ENCODE measurements at places on chromosomes 5 and 9. TPM values are rescaled to one million over a fixed set of nuclear protein-coding genes. Genes with fewer than 3 reads are reported as not detected.

FAM153A gene
- 3.5 TPM for polyA plus RNA-seq

HK3 gene
- polyA plus RNA-seq: 56.1 TPM

RHOBTB3 gene
- polyA plus RNA-seq: 13.5 TPM

GLRA1 gene
- not detected for polyA plus RNA-seq

F12 gene
- polyA plus RNA-seq: 1.7 TPM

TAS2R1 gene
- polyA plus RNA-seq: not detected

ADAMTS12 gene
- polyA plus RNA-seq: 3.7 TPM

CDKN2B-AS1 gene
- polyA plus RNA-seq: 0.61 TPM

GPSM1 gene
- polyA plus RNA-seq: 16.8 TPM

LHFPL2 gene
- polyA plus RNA-seq: 6.5 TPM

DDX4 gene
- polyA plus RNA-seq: not detected

TEX48 gene
- not detected for polyA plus RNA-seq

IFNA21 gene
- polyA plus RNA-seq: not detected

ESM1 gene
- polyA plus RNA-seq: 7.5 TPM

IL9 gene
- polyA plus RNA-seq: not detected

SPATA31C1 gene
- not detected for polyA plus RNA-seq

GRCh38 chr9:42388846-42389245 lies 205.4 kb downstream of the SPATA31A6 start:
- no peak for DNase-seq

DNA sequence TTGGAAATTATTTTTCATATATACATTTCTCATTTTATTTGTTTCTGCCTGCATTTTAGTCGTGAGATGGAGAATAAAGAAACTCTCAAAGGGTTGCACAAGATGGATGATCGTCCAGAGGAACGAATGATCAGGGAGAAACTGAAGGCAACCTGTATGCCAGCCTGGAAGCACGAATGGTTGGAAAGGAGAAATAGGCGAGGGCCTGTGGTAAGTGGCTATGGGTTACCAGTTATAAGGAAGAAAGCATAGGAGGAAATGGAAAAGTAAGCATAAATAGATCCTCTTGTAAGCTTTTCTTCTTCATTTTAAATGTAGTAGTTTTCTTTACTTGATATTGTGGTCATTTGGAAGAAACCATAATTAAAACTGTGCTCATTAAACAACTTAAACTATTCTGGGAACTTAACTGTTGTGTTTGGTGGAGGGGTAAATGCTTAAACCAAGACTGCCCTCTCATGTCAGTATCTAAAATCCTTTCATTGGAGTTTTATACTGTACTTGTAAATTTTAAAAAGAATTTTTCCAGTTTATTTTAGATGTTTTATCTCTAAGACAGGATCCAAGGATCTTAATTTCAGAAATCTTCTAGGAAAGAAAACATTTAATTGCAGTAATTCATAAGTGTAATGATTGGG lies 41.3 kb downstream of the MAP3K1 start:
- no peak for DNase-seq

DNA sequence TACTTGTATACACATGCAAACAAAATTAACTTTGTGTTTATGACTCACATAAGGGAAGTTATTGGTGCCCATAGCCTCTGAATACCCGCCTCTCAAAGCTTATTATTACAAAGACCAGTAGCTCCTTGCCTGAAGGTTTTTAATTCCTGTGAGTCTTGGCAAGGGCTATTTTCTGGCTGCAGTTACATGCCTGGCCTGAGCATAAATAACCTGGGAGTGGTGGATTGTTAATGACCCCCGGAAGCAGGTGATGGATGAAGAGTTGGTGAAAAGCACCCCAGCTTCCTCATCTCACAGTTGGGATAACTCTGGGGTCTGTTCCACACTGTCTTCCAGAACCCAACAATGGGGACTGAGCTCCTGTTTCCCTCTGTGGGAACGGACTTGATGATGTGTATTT lies 594.5 kb downstream of the PDE4D start:
- DNase-seq: no peak

- DNase-seq: no peak
Measured at GRCh38 chr9:123727332-123727731, 202.6 kb downstream of the DENND1A start.

- no peak for DNase-seq
Measured at GRCh38 chr5:112005623-112005930, 248.6 kb upstream of the NREP start.

DNA sequence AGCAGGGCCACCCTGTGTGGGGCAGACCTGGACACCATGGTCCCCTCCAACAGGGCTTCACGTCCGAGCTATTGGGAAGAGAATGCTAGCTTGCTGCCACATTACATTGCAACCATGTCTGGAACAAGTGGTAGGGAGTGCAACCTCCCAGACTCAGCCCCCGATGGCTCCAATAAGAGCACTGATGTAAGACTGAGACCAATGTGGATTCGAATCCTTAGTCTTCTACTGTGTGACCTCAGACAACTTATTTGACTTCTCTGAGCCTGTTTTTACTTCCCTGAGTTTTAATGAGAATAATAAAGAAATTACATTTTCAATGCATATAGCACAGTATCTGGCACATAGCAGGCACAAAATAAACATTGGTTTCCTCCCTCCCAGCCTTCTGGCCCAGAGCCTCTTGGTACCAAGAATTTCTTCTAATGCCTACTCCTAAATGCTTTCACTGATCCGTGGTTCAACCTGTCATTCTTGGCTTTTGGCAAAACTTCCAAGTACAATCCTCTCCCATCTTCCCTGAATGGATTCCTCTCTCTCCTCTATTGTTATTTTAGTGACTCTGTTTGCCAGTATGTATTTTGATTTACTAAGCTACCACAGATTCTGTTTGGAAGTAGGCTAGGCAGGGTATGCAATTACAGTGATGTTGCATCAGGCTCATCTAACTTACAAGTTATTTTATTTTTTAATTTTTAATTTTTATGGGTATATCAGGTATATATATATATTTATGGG lies 34.6 kb upstream of the COL15A1 start:
- no peak for DNase-seq

GRCh38 chr9:136713550-136713949 lies 1.2 kb downstream of the DIPK1B start:
- DNase-seq: no peak

DNA sequence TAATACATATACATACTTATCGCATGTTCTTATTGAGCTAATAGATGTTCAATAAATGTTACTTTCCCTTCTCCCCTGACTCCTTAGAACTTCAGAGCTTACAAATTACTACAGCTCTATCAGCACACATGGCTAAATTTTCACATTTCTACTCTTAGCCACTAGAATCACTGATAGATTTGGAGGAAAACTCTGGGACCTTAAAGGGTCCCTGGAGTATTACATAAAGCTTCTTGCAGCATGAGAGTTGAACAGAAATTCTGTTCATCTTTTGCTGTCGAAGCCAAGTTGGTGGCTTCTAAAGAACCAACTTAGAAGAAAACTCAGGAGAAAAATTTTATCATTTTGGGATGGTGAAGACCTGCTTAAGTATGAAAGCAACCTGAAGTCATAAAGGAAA lies 15.5 kb downstream of the B4GALT1 start:
- DNase-seq: no peak

DNA sequence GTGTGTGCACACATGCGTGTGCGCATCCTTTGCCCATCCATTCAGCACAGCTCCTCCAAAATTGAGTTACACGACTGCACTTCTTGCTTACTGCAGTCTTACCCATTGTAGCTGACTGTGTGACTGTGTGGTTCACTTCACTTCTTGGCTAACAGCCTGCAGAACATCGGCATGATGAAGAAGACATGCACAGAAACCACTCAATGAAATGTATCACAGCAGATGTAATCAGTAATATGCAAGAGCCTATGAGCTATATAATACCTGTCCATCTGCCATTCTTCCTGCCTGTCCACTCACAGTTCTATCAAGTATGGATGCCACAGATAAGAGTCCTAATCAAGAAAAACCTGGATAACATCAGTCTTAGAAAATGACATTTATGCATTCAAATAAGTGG lies 83.9 kb downstream of the TRPM3 start:
- no peak for DNase-seq

DNA sequence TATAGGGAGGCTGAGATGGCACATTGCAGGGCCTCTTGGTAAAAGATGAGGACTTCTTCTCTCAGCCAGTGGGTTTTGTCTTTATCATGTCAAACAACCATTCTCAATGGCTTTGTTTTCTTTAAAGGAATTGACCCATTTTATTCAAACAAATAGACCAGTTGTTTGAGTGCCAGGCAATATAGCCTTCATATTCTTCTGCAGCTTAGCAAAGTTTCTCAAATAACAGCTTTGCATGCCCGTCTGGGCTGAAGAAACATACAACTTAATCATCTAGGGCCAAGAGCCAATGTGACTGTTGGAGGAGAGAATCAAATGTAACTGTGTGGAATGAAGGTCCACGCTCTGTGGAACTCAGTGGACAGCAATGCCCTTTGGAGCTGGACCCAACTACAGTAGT lies 57.4 kb upstream of the ADRA1B start:
- no peak for DNase-seq

DNA sequence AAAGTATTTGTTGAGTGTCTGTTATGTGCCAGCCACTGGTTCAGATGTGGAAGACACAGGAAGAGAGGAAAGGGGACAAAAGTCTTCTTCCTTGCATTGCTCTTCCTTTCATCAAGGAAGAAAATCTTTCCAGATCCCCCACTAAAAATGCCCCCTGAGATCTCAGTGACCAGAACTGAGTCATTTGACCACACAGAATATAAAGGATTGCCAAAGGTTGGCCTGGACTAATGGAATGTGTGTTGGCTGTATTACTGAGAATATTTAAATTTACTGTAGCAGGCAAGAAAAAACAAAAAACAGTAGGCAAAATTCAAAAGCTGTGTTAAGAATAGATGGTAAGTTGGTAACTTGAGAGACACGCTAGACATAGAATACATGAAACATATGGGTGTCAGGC lies 10.0 kb upstream of the SEPTIN8 start:
- no peak for DNase-seq

- DNase-seq: no peak
Measured at GRCh38 chr5:44605926-44606325, 202.8 kb upstream of the MRPS30 start.

- no peak for DNase-seq
Measured at GRCh38 chr9:88387036-88387551, 1.1 kb upstream of the SPIN1 start.

- peak; percentile 72 for DNase-seq
Measured at GRCh38 chr9:126975327-126976220, 61.0 kb downstream of the RALGPS1 start.

- peak; percentile 97 for DNase-seq
Measured at GRCh38 chr5:128538250-128539037, 399 bp upstream of the FBN2 start.

DNA sequence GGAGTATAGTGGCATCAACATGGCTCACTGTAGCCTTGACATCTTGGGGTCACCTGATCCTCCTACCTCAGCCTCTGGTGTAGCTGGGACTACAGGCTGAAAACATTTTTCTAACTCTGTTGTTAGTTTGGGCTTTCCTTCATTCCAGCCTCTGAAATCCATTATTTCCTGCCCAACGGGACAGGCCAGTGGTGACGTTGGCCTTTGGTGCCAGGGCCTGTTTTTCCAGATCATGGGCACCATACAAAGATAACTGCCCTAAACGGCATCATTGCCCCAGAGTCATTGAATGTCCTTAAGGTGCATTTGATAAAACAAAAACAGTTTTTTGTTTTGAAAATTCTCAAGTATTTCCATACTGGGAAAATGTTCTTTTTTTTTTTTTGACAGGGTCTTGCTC lies 32.1 kb downstream of the PIK3R1 start:
- DNase-seq: no peak

GRCh38 chr5:180135128-180135955 lies 63.8 kb upstream of the RNF130 start:
- DNase-seq: no peak

GRCh38 chr5:2611659-2612058 lies 139.8 kb downstream of the IRX2 start:
- DNase-seq: peak; percentile 14
